ENCODE measurements at places on chromosomes 5 and 9.

DNA sequence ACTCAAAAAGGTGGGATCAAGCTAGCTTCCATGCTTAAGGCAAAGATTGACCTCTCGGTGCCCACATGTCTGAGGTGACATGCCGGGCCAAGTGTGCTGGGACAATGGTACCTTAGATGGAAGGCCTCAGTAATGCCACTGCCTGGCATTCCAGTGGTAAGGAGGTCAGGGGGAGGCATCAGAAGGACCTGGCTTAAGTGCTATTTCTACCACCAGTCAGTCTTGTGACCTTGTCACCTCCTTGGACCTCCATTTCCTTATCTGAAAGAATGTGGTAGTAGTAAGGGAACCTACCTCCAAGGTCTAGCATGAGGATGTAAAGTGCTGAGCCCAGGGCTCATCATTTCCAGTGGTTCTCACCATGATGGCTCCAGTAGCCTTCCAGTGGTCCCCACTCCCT is 8.9 kb downstream of the C5orf52 start:
- no peak for DNase-seq

GRCh38 chr9:109307380-109308240 is 13.2 kb downstream of the EPB41L4B start:
- no peak for DNase-seq

- no peak for DNase-seq
Observed at GRCh38 chr5:143619040-143619439, 192.9 kb upstream of the HMHB1 start.

GRCh38 chr9:120980951-120981350 is 54.4 kb upstream of the TRAF1 start:
- DNase-seq = no peak

- no peak for DNase-seq
Observed at GRCh38 chr5:161676103-161676502, 9.4 kb upstream of the GABRA6 start.

DNA sequence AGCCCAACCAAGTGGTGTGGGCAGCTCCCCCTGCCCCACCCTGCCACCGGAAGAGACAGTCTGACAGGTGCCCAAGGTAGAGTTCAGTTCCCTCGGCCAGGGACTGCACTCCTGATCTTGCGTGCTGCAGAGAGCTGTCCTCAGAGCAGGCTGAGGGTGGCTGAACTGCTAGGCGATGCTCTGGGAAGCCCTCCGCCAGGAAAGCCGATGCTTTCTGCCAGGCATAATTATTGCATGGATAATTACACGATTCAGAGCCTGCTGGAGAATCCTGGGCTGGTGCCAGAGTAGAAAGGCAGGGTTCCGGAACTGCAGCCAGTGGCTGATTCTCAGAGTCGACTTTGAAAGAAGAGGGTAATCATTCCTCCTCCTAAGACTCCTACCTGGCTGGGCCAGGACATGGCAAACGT is 19.3 kb downstream of the KCNIP1 start:
- no peak for DNase-seq

GRCh38 chr9:8815219-8815618 is 1015.6 kb upstream of the DMAC1 start:
- DNase-seq = no peak

Measured in CD8-positive, alpha-beta T cell (primary cell).